ENCODE measurements at places on chromosomes 7 and 10. TPM values are rescaled to one million over a fixed set of nuclear protein-coding genes. Genes with fewer than 3 reads are reported as not detected.

The NKX1-2 gene
- total RNA-seq: not detected

The NRAP gene
- total RNA-seq: not detected

The SEMA4G gene
- total RNA-seq: 3.2 TPM

The CLIP2 gene
- 1.1 TPM for total RNA-seq

Data from activated naive CD4-positive, alpha-beta T cell treated with anti-CD3 and anti-CD28 coated beads, Interleukin-2, amount 50 U/mL, for 72 hours (primary cell).